ENCODE measurements at places on chromosomes 4 and X.

DNA sequence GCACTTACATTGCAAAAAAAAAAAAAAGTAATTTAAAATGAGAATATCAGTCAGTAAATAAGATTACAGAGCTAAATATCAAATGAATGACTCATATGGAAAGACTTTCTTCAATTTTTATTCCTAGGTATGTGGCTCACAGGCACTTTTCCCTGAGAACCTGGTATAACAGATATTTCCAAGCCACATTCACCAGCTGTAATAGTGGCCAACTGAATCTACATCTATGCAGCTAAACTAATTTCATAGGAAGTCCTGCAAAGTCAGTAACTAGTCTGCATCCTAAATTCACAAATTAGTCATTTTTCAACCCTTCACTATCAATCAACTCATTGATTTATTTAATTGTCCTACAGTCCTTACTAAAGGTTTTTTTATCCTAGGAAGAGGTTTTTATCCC, 5.6 kb downstream of the PDE5A start:
- DNase-seq = no peak

- DNase-seq = no peak
These were observed 1450.7 kb upstream of the TENM3 start for GRCh38 chr4:180792541-180792940.

DNA sequence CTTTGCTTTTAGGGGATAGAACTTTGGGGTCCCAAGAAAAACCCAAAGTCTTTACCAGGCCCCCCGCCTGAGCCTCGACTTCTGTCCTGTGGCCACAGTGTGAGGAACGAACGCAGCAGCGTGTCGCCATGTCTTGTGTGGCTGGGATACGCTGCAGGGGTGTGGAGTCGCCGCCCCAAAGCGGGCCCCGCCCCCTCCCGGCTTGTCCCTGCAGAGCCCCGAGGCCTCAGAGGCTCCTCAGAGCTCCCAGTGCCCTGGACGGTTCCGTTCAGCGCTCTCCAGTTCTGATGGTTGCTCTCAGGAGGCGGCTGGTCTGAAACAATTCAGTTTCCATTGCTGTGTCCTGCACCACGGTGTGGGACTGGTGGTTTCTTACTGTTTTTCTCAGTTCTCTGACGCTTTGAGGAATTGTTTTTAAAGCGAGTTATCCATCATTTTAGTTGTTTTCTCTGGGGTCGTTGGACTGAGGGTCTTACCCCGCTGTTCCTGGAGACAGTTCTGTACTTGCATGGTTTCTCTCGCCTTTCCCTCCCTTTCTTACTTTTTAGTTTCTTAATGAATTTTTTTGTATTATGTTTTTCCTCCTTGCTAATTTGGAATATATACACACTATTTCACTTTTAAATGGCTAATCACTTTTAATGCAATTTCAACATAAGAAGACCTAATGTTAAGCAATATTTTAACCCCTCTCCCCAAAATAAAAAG, 1.6 kb upstream of the IDUA start:
- peak; percentile 58 for DNase-seq

DNA sequence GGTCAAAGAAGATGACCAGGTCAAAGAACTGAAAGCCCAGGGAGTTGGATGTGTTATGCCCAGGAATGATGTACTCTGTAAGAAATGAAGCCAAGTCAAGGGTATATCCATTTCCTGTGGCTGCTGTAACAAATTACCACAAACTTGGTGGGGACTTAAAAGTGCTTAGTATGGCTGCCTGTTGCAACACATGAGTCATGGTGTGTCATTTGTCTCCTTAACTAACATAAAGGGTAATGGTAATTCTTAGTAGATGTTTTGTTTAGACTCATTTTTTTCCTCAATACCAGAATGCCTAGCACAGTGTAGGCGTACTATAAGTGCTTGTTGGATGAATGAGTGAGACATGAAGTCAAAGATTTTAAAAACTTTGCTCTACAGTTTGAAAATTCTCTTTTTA, 45.7 kb downstream of the SYTL5 start:
- no peak for DNase-seq

DNA sequence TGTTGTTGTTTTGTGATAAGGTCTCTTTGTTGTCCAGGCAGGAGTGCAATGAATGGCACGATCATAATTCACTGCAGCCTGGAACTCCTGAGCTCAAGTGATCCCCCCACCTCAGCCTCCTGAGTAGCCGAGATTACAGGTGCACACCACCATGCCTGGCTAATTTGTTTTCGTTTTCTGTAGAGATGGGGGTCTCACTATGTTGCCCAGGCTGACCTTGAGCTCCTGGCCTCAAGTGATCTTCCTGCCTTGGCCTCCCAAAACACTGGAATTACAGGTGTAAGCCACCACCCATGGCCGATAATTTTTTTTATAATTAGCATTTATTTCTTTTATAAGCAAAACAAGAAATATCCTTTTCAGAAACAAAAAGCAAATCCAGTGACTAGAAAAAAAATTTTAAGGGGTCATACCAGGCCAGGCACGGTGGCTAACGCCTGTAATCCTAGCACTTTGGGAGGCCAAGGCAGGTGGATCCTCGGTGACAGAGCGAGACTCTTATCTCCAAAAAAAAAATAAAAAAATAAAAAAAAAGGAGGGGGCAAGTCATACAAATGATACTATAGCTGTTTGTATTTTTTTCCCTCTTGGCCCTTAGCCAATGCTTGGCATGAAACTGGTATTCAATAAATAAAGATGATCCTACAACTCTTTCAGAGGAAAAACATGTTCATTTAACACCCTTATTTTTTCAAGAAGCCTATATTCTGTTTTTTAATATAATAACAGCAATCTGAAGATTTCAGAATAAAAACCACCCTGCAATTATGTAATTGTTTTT, 3.4 kb downstream of the PLAC8 start:
- DNase-seq = no peak

- no peak for DNase-seq
These were observed 152.3 kb downstream of the CBR4 start for GRCh38 chr4:168857546-168858314.

GRCh38 chr4:27027428-27027827, 166.8 kb downstream of the STIM2 start:
- DNase-seq = no peak

GRCh38 chrX:154142950-154143745, 895 bp upstream of the OPN1LW start:
- DNase-seq = no peak

- DNase-seq = no peak
These were observed 196.7 kb downstream of the MID1 start for GRCh38 chrX:10423716-10424115.

GRCh38 chrX:130039847-130040246, 57.4 kb downstream of the BCORL1 start:
- DNase-seq = no peak

DNA sequence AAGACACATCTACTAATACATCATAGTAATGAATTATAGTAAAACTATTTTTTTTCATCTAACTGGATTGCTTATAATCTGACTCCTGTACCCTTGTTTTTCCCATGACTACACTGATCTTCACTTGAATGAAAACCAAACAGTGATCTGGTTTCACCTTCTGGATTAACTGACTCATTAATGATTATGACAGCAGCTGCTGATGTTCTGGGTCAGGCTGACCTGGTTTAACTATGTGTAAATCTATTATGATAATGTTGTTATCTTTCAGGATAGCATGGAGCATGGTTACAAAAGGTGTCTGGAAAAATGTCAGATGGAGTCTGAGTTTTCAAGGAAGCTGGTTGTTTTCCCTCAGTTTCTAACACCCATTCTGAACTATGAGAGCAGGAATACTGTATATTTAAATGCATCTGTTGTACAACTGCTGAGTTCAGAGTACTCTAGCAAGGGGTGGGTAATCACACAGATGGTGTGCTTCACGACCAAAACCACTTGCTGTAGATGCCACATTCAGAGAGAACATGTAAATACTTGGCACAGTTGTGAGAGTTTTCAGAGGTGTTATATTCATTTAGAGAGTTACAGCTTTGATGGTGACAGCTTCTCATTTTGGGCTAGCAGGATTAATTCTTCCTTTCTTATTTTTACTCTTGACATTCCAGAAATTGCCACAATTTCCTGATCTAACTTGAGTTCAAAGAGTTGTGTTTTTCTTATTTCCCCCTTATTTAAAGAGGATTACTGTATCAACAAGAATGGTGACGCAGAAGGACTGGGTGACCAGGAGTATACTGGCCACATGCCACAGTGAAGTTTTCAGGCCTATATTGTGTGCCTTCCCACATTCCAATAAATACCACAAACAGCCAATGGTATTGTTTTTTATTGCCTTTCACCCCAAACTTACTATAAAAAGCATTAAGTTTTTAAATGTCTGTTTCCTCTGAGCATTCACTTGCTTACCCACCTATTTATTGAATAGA, 249.7 kb upstream of the TET2 start:
- no peak for DNase-seq

- DNase-seq = no peak
These were observed 53.9 kb upstream of the C4orf50 start for GRCh38 chr4:6071959-6072720.

GRCh38 chr4:150584111-150584915, 2.4 kb downstream of the MAB21L2 start:
- DNase-seq = no peak

DNA sequence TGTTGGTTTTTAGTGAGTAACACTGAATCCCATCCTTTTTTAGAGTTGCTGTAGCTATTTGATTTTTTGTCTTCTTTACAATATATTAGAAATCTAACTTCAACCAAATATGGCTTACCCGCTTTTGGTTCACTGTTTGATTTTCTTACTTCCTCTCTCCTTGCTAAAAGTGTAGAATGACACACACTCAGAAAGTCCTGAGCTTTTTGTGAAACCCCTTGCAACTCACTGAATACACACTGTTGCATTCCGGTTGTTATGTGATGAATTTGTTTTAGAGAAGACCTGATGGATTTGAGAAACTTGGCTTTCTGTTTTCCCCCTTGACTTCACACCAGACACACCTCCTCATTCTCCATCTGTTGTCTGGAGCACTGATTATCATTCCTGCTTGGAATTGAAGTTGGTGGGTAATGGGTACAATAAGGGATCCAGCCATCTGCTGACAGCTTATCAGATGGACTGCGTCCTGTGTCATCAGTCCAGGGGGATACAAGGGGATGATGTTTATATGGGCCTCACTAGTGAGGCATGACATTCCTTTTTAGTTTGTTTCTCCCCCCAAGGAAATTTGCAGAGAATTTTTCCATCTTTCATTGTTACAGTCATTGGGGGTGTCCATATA, 5.2 kb downstream of the TMEM164 start:
- no peak for DNase-seq

- no peak for DNase-seq
These were observed 140.9 kb upstream of the HPGD start for GRCh38 chr4:174663216-174663615.

DNA sequence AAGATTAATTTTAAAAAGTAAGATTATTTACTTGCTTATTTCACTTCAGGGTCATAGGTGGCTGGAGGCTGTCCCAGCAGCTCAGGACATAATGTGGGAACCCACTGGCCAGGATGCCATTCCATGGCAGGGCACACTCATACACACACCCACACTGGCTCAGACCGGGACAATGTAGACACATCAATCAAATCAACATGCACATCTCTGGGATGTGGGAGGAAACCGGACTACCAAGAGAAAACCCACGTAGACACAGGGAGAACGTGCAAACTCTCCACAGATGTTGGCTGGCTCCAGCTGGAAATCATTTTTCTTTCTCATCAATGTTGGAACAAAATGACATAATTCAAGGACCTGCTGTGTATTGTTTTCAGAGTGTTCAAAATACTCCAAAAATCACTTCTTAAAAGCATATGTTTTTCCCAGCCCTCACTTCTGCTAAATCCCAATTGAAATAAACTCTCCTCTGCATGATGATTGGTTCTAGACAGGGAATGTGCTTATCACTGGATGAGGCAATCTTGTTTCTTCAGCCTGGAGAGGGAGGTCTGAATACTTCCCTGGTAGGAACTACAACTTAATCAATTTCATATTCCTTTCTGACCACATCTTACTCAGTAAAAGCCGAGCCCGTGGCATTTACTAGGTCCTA, 18.6 kb upstream of the CPE start:
- no peak for DNase-seq

- no peak for DNase-seq
These were observed 173.1 kb upstream of the VCX3A start for GRCh38 chrX:6708041-6708440.

GRCh38 chrX:23631136-23631535, 36.2 kb upstream of the PRDX4 start:
- no peak for DNase-seq

Measured in CD4-positive, alpha-beta T cell treated with Interleukin-4 for 4 hours (primary cell).